ENCODE measurements at places on chromosomes 2 and 18.

GRCh38 chr18:79635427-79635726 lies 44.2 kb upstream of the CTDP1 start:
- no peak for DNase-seq

DNA sequence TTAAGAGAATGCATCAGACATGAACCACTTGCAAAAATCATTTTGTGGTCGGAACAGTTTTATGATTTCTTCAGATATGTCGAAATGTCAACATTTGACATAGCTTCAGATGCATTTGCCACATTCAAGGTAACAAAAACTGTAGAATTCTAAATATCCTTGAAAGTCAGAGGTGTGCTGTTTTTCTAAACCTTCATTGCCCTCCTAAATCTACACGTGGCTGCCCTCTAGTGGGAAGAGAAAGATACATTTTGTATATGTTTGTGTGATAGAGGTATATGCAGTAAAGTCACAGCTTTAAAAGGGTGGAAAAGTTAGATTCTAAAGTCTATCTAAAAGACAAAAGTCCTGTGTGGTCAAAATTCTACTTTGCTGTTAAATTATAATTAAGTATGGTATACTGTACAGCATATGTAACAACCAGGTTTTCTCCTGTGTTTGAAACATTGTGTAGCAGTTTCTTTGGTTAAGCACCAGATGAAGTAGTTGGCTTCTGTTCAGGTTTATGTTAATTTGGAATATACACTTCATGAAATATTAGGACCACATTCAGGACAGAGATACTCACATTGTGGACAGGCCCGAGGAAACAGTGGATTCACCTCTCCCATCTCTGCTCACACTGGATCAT lies 65.9 kb upstream of the ITM2C start:
- DNase-seq = peak; percentile 65

DNA sequence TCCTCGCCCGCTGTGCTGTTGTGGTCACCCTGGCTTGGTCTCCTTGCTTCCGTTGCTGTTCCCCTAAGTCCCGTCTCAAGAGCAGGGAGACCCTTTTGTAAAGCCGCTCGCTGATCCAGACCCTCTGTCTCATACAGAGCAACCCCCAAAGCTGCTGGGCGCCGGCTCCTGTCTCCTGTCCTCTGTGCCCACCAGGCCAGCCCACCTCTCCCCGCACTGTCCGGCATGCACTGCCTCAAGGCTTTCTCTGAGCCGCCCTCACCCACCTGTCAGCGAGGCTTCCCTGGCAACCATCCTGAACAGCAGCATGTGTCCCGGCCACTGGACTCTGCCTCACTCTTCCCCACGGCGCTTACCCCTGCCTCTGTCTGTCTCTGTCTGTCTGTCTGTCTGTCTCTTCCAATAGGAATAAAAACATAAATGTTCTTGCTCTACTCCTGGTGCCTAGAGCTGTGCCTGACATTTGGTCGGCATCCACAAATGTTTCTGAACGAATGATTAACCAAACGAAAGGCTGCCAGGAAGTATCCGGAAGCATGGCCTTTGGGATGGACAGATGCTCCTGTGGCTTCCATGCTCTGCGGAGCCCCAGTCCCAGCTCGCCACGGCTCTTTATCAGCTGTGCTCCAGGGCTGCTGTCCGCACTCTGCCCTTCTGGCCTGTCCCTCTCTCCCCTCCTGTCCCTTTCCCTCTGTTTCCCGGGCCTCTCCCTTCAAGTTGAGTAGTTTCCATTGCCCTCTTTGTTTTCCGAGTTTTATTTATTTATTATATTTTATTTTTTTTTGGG lies 7.8 kb downstream of the COLEC11 start:
- DNase-seq = no peak

DNA sequence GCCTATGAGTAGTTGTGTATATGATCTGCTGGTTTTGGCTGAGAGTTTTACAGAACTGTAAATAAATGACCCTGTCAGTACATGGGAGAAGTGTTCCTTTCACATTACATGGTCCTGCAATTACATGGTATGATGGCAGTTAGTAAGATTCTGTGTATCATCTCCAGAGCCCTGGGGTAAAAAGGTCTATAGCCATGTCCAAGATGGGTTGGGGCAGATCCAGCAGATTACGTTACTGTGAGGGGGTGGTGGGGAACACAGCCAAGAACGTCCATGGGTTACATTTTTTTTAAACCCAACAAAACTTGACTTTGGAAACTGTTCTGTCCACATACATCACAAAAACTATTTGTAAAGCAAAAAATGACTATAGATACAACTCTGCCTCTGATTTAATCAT lies 64.2 kb upstream of the LMAN1 start:
- DNase-seq = no peak

DNA sequence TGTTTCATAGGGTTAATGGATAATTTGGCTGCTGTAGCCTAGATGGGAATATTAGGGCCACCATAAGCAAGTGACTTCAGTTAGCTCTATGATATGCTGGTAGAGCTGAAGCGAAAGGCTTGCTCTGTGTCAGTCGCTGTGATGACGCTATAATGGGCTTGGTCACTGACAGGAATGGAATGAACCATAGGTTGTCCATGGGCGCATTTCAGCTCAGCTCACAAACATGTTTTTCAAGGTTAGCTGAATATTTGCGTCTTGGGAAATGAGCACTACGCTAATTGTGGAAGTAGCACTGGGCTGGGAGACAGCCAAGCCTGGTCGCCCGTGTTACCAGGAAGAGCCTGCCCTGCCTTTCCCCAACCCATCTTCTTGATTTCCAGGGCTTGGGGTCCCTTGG lies 3.2 kb upstream of the MYO7B start:
- DNase-seq = no peak

Data from kidney capillary endothelial cell (primary cell).